Stimulated activated CD8-positive, alpha-beta memory T cell treated with anti-CD3 and anti-CD28 coated beads, Interleukin-2, amount 100 ng/mL, for 1 hour (primary cell): ENCODE measurements at places on chromosomes 11 and 22.

DNA sequence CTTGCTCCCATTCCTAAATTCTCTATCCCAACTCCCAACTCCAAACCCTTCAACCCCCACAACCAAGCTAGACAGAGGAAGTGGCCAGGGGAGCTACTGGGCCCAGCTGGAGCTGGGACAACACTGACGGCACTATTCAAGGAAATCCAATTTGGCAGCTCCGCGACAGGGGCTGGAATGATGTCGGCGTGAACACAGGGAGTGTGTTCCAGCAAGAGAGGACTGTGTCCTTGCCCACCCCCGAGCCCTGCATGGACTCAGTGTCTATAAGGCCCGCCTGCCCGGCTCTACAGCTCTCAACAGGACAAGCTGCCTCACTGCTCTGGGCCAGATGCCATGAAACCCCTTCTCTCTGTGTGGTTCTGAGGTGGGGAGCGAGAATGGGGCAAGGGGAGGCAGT, 11.3 kb downstream of the PCSK7 start:
- no peak for DNase-seq

- DNase-seq = no peak
Measured at GRCh38 chr11:11822946-11823345, 18.8 kb upstream of the USP47 start.

- no peak for DNase-seq
Measured at GRCh38 chr22:41576877-41577276, 12.8 kb downstream of the PMM1 start.

DNA sequence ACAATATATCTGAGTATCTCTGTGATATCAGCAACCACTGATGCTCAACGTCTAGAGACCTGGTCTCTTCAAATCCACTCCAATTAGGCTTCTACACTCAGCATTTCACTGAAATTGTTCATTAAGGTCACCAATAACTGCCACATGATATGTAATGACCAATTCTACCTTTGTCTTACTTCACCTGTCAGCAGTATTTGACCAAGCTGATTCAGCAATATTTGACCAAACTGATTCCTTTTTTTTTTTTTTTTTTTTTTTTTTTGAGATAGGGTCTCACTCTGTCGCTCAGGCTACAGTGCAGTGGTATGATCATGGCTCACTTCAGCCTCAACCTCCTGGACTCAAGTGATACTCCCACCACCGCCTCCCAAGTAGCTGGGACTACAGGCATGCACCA, 5.6 kb downstream of the TSG101 start:
- DNase-seq = no peak

DNA sequence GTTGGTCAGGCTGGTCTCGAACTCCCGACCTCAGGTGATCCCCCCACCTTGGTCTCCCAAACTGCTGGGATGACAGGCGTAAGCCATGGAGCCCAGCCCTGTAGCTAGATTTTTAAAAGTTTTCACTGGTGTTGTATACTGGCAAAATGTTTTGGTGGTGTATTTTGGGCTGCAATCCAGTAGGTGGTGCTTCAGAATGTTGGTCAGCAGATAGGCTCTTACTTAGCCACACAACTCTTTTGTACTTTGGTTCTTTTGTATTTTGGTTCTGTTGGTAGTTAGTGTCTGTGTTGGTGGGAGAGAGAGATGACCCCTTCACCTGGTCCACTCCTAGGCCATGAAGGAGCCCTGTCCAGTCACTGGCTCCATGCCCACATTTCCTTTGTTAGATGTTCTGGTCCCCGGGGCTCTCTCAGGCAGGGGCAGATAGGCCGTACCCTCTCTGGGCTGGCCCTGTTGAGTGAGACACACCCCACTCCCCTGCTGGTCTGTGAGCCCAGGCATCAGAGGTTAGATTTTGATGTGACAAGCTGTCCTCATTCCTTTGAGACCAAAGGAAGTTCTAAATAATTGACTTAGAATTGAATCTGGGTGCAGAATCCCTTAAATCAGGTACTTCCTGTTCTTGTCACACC, 123.8 kb downstream of the DDX10 start:
- DNase-seq = no peak

GRCh38 chr11:107856981-107857517, 1.5 kb downstream of the SLC35F2 start:
- DNase-seq = no peak

DNA sequence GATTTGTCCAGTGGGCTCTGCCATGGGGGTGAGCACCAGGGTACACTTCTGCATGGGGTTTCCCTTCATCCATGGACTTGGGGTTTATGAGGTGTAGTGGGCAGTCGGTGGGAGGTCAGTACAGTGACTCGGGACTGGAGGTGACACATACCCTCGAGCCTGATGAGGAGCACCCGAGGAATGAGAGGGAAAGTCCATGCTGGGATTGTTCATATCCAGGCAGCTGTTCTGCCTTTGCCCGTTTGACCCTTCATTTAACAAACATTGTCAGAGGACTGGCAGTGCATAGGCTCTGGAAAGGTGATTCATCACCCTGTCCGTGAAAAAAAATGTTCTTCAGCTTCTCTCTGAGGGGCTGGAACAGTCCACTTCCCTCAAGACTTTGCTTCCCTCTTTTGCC, 2.7 kb downstream of the NAV2 start:
- DNase-seq = no peak

DNA sequence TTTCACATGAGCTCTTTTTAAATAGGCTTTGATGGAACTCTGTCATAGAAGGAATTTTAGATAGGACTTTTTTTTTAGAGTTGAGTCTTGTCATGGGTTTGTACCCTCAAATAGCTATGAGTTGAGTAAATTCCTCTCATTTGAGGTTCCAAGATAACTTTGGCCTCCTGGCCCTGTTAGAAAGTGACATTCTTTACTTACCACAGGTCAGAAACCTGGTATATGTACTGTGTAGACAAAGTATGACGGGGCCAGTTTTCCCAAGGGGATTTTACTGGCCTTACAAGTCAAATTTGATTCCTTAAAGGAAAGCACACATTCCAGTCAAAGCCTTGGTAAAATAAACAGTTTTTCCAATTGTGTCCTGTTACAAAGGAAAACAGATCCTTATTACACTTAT, 729.3 kb upstream of the LUZP2 start:
- no peak for DNase-seq

GRCh38 chr11:66349084-66349386, 1.6 kb upstream of the B4GAT1 start:
- no peak for DNase-seq

DNA sequence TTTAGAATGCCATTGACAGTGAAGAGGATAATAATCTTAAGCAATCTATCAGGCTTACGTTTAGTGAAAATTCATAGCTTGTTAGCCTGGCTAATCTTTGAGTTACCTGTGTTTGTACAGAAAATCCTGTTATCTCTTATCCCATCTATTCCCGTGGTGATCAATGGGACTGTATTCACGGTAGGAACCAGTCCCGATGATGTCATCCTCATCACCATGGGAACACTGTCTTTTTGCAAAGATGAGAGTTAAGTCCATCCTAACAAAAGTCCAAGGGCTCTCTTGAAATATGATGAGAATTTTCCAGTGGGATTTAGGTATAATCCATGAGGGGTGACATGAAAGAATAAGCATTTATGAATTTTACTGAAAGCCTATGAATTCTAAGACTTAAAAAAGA, 762.2 kb downstream of the ETS1 start:
- no peak for DNase-seq

DNA sequence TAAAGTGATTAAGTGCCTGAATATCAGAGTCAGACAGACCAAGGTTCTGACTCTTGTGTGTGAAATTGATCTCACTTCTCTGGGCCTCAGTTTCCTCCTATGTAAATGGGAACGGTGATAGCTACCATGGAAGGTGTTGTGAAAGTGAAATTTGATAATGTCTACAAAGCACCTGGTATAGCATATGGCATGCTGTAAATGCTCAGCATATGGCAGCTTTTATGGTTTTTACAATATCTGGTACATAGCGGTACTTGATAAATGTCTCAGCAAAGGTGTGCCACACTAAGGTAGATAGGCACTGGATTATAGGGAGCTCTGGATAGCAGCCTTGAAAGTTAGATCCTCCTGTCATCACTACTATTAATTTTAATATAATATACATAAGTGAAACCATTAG, 19.9 kb downstream of the POU2AF2 start:
- DNase-seq = no peak

DNA sequence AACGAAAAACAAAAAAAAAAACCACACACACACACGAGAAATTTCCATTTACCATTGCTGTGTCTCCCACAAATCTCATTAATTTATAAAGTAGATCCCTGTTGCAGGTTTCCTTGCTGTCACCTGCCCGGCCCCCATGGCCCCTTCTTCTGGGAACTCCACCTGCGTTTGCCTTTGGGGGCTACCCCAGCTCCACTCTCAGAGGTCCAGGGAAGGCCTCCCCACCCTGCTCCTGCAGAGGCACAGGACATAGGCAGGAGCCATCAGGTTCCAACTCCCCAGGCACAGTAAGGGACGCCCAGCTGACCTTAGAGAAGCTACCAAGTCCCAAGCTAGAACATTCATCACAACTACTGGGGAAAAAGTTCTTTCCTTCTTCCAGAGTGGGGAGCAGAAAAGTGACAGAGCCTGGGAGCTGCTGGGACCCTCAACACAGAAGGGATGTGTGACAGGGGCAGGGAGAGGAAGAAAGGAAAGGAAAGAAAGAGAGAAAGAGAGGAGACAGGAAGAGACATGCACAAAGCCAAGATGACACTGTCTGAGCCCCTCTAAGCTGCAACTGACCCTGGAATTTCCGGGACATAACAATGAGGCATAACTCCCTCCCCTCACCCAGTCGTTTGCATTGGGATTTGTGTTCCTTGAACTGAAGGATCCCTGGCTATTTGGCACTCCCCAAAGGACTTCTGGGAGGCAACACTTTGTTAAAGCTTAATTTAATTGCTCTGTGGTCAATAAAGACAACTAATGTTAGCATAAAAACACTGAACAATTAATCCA, 175.7 kb downstream of the SHANK2 start:
- DNase-seq = no peak

GRCh38 chr22:38180841-38181452, 683 bp downstream of the PLA2G6 start:
- DNase-seq = no peak

- no peak for DNase-seq
Measured at GRCh38 chr11:117908109-117908895, 20.9 kb downstream of the TMPRSS13 start.

DNA sequence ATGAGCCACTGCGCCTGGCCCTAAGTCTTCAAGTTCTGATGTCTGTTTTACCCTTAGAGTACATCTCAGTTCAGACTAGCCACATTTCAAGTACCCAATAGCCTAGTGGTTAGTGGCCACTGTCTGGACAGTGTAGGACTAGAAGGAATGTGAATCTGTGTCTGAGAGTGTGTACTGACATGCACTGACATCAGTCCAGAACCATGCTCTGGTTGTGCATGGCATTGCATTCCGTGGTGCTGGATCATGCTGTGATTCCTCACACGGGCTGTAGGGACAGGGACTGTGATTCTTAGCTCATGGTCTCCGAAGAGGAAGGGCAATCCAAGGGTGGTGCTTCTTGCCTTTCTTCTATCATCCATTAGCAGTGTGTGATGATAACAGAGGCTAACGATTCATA, 41.1 kb downstream of the AMOTL1 start:
- no peak for DNase-seq

GRCh38 chr22:36435516-36436415, 45.7 kb downstream of the TXN2 start:
- peak; percentile 44 for DNase-seq

- no peak for DNase-seq
Measured at GRCh38 chr11:124943254-124943616, 7.4 kb upstream of the HEPACAM start.

DNA sequence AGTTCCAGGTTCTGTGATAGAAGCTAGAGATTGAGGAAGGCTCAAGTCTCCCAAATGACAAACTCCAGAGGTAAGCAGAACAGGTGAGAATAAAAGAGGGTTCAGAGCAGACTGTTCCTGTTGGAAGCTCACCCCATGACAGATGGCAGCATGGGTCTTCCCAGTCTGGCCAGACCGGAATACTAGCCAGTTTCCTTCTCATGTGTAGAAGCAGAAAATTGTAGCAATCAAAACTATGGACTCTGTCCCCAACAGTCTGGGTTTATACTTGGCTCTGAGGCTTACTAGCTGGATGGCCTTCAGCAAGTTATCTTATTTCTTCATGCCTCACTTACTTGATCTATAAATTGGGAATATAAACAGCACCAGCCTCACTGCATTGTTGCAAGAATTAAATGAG, 494.8 kb downstream of the MN1 start:
- DNase-seq = no peak

GRCh38 chr22:21032037-21032867, at the start of gene SLC7A4:
Gene SLC7A4, minus strand, starts transcription at chr22:21032561. Its CDS starts 749 bp downstream, at chr22:21031812.
- no peak for DNase-seq

DNA sequence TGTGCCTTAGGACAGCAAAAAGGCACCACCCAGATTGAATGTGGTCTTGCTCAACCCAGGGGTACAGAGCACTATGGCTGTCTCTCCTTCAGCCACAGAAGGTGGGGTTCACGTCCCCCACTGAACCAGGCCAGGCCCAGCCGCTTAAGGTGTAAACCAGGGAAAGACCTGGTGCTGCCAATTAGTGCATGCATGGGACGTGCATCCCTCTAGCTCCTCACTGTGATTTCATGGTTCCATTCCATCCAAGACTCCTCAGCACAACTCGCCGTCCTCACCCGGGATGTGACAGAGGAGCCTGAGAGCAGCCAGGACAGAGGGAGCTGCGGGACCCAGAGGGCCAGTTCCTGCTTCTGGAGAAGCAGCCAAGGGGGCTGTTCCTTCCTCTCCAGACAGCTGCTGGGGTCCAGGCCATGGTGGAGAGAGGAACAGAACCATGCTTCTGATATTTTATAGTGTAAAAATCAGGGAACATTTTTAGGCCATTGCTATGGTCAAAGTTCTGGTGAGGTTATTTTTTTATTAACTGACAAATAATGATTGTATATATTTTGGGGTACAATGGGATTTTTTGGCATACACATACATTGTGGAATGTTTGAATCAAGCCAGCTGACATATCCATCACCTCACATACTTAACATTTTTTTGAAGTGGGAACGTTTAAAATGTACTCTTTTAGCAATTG, 492.2 kb upstream of the B3GAT1 start:
- no peak for DNase-seq

DNA sequence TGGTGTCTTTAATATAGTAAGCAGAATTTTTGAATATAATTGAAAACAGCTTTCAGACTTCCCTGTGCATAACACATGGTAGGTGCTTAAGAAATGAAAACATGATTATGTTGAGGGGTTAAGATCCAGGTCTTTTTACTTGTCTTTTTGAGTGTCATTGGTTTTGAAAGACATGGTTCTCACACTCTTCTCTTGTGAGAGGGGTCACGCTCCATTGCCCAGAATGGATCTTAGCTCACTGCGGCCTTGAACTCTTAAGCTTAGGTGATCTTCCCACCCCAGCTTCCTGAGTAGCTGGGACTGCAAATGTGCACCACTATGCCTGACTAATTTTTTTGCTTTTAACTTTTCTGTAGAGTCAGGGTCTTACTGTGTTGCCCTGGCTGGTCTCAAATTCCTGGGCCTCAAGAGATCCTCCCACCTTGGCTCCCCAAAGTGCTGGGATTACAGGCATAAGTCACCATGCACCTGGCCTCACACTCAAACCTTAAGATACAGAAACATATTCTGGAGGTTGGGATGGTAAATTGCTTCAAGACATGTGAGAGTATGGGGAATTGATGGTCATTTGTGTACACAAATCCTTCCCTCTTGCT, 1.4 kb downstream of the SPCS2 start:
- DNase-seq = no peak

GRCh38 chr22:42511401-42511891, 8.2 kb downstream of the RRP7A start:
- DNase-seq = no peak
